ENCODE measurements at places on chromosomes 13 and 19.

GRCh38 chr19:40091205-40092129, 724 bp upstream of the ZNF780A start:
- no peak for DNase-seq

- no peak for DNase-seq
Observed at GRCh38 chr19:18233224-18233825, 7.1 kb upstream of the PDE4C start.

DNA sequence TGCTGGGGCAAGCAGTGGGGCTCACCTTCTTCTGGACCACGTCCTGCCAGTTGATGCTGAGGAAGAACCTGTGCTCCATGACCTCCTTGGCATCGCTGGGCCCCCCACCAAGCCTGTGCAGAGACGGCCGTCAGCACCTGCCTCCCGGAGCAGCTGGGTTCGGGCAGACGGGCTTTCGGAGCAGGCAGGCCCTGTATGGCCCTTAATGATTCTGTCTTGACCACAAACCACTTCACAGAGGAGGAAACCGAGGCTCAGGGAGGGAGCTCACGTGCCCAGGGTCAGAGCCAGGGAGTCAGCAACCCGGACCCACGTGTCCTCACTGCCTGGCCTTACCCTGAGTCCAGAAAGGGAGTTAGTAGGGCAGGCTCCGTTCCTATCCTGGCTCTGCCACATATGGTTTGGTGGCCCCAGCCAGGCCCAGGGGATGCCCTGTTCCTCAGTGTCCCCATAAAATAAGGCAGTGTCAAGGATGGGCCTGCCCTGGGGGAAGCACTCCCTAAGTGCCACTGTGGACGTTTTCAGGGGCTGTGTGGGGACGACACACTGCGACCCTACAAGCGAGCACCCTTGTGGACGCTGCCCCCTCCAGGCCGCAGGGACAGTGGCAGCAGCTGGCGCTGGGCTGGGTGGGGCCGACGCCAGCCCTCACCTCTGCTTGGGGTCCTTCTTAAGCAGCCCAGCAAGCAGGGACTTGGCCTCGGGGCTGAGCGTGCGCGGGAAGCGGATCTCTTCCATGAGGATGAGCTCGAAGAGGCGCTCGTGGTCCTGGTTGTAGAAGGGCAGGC, 8.9 kb upstream of the CCNP start:
- no peak for DNase-seq

GRCh38 chr19:9702186-9702585, 27.3 kb upstream of the ZNF562 start:
- no peak for DNase-seq

- DNase-seq: no peak
Observed at GRCh38 chr19:16338470-16339360, 14.1 kb downstream of the KLF2 start.

DNA sequence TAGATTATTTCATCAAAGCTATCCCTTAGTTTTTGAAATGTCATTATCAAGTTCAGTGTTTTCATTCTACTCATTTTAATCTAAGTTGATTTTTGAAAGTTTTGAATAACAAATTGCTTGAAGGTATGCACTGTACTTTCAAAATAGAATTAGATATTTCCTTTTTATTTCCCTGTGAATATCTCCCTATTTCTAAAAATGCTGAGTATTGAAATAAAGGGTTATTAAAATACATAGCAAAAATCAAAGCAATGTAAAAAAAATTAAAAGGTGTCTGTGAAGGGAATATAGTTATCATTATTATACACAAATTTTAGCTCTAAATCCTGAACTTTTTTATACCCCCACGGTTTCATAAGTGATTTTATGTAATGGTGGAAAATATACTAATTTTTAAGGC, 967.8 kb downstream of the PCDH9 start:
- DNase-seq: no peak

DNA sequence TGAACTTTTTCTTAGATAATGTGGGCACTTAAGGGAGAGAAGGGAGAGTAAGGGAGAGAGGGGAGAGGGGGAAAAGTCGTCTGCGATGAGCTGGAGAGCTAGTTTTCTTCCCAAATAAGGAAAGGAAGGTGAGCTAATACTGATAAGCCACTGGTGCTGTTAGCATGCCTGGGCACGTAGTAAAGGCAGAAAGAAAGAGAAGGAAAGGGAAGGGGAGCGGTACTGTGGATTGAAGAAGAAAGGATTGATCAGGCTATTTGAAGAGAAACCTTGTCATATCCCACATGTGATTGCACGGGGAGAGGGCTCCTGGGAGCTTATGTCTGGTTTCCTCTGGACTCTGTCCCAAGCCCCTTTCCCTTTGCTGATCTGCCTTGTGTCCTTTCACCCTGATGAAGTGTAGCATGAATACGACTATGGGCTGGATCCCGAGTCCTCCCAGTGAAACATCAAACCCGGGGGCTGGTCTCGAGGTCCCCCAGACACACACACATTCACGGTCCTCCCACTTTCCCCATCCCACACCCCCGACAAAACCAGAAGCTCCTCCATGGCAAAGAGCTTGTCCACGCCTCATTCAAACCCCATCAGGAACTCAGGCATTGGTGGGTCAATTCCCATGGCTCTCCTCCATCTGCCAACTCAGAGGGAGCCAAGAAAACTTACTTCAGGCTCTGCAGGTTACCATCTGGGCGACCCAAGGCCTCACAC, 30.6 kb downstream of the NLRP13 start:
- no peak for DNase-seq

GRCh38 chr13:108987517-108987916, 358.1 kb downstream of the MYO16 start:
- DNase-seq: no peak
